ENCODE measurements at places on chromosomes 7 and 10. TPM values are rescaled to one million over a fixed set of nuclear protein-coding genes. Genes with fewer than 3 reads are reported as not detected.

GRCh38 chr7:12398186-12398585 is 5.5 kb downstream of the VWDE start:
- no peak for DNase-seq

DNA sequence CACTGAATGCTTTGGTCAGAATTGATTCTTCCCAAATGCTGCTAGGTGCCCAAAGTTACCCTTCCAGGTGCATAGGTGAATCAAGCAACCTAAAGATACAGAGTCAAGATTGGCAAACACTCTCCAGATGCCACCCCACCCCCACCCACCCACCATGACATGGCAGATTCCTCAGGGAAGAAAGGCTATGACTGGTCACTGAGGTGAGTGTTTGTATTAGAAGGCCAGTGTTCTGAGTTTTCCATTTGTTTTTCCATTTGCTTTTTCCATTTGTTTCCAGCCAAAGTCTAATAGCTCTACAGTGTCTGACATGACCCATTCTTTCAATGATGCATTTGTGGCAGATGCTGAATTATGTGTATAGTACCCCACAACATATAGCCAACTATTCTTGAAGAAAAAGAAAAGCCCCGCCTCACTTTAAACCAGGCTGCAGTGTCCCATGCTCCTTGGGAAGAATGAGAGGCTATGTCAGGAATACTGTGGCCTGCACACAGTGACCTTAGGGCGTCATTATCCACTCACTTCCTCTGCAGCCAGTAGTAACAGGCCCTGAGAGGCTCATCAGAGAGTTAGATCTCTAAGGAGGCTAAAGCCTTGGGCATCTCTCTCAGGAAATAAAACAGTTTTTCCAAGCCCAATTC is 16.1 kb upstream of the HIBADH start:
- peak; percentile 32 for DNase-seq

GRCh38 chr10:75230600-75231038 is 5.1 kb downstream of the COMTD1 start:
- DNase-seq = peak; percentile 77

DNA sequence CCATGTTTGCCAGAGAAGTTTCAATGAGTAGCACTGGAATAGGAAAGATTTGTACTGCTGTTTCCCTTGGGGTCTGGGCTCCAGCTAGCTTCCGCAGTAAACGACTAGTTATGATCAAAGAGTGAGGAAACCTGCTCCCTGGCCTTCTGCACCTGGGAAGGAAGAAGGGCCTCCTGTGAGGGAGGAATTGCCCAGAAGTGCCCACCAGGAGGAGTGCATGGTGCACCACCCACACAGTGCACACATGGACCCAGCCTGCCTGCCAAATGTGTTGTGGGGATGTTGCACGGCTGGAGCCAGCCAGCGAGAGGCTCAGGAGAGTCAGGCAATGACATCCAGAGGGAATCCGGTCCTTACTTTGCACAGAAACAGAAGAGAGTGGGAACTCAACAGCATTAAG is 27.0 kb upstream of the FAM107B start:
- no peak for DNase-seq

DNA sequence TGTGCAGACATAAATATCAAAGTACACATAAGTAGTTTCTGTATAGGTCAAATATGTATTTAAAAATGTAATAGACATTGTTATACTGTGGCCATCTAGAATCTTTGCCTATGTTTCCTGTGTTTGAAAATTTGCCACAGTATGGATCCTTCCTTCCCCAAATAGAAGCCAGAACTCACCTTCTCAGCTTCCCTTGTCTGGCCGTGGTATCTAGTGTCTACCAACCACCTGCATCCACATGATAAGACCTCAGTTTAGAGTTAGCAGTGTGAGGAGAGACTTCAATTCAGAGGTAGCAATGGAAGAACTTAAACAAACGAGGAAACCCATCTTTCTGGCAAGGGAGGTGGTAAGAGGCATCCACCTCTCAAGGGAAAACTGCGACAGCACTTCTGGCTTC is 4.9 kb downstream of the TRDMT1 start:
- no peak for DNase-seq

DNA sequence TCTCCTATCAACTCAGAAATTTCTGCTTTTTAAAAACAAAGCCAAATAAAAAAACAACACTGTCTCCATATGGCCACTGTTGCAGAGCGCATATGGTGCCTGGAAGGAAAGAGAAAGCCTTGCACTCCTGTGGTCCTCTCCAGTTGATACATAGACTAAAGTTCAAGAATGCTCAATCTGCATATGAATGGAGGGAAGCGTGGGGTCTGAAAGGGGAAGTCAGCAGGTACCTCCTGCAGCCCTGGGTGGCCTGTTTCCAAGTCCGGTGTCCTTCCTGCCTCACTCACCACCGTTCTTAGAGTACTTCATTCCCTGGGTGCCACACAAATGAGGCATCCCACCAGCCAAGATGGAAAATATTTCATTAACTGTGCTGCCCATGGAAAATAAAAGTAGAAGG is 138.3 kb upstream of the PALS2 start:
- DNase-seq = no peak

The SPDYE18 gene
- polyA plus RNA-seq = not detected

The AKR1C3 gene
- 0.52 TPM for polyA plus RNA-seq

- no peak for DNase-seq
These were observed 64.2 kb upstream of the SH2B2 start for GRCh38 chr7:102222445-102222844.

GRCh38 chr10:116124777-116125176 is 148.2 kb downstream of the GFRA1 start:
- no peak for DNase-seq

DNA sequence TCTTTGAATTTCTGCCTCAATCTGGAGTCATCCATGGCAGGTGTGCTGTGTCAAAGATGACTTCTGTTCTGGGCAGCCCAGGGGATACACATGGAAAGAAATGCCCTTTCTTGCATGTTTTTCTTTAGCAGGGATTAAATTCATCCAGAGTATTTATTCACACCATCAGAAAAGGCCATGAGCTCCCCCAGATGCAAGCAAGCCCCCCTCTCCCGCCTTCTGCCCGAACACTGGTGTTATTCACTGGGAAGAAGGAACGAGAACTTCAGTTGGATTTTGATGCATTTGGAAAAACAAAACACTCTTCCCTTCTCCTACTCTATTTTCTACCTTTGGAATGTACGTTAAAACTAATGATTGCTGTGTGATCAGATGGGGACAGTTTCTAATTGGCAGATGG is 1.4 kb downstream of the PLPP4 start:
- no peak for DNase-seq

DNA sequence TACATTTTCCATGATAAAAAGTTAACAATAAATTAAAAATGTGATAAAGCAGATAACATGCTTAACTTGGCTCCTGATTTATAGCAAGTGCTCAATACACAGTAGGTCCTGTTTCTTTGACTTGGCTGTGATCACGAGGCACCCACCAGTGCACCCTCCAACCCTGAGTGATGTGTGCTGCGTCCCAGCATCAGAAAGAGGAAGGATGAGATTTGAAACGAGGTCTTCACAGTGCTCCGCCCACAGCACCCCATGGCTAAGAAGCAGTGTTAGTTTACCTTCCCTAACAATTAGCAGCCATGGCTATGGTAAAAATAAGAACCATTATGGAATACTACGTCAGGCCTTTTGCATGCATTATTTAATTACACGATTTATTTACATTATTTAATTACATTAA is 292.0 kb upstream of the ZMIZ1 start:
- DNase-seq = no peak

The CDC14C gene
- polyA plus RNA-seq = not detected

- DNase-seq = no peak
These were observed 121.3 kb downstream of the MPP7 start for GRCh38 chr10:28181478-28182096.

The GDF2 gene
- polyA plus RNA-seq = not detected

The CYP26A1 gene
- polyA plus RNA-seq = not detected

GRCh38 chr7:122949186-122949585 is 46.3 kb downstream of the TAS2R16 start:
- no peak for DNase-seq

- no peak for DNase-seq
These were observed 7.2 kb downstream of the C10orf90 start for GRCh38 chr10:126663328-126663727.

DNA sequence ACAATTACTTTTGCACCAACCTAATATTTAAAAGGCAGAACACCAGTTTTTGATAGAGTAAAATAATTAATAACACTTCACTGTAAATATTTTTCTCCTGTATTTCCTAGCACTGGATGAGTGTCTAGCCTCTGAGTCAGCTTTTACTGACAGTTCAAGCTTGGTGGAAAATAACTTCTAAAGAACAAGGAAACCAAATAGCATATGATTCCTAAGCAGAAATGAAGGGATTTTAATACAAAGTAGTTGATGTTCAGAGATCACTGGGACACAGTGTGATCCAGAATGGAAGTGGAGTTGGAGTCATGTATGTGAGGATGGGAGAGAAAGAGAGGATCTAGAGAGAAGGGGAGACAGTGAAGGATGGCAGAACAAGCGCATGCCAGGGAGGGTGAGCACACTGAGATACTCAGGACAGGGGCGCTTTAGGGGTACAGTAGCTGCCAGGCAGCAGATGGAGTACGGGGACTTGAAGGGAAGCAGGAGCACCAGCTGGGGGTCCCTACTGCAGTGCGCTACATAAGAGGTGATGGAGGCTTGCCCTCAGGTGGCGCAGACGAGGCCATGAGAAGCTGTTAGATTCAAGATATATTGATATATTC is 117.9 kb upstream of the KLF6 start:
- DNase-seq = peak; percentile 51

DNA sequence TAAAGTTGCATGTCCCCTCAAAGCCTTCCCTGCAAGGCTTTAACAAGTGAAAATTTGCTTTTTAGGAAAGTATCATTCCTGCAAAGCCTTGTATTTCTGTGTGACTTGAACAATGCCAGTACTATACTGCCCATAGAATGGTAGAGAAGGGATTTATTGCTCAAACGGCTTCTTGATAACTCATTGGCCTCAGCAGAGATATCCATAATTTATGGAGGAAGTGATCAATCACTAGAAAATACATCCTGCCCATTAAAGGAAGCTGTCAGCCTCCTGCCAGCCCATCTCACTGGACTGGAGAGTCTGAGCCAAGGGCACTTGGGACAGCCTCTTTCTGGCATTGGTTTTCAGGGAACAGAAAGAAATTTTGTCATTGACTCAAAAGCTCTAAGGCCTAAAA is 152.6 kb downstream of the XPNPEP1 start:
- DNase-seq = no peak

GRCh38 chr10:118971187-118971586 is 58.3 kb upstream of the NANOS1 start:
- DNase-seq = no peak

- DNase-seq = no peak
These were observed 38.1 kb upstream of the AOAH start for GRCh38 chr7:36762394-36762793.

The ADARB2 gene
- polyA plus RNA-seq = not detected

DNA sequence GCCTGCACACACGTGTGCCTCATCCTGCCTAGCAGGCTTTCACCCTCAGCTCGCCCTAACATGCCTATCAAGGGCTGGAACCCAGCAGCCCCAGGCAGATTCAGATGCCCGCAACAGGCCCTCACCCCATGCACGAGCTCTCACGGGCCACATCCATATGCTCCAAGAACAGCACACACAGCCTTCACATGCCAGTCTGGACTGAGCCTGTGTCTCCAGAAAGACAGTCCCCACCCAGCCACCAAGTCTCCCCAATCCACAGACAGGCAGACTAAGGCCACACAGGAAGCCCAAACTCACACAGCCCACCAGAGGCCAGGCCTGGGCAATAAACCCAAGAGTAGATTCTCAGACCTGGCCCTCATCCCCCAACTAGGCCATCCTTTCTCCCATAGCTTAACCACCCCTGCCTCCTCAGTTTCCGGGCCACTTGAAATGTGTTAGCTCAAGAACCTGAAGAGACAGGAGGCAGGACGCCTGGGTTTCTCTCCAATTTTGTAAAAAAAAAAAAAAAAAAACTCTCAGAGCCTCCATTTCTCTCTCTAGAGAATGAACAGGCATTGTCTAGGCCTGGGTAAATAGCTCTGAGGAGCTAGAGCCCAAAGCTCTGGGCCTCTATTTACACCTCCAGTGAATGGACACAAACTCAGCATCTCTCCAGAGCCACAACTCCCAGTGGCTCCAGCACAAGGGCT is 6.8 kb downstream of the LDB1 start:
- DNase-seq = peak; percentile 88

The GATA3 gene
- 8.9 TPM for polyA plus RNA-seq

DNA sequence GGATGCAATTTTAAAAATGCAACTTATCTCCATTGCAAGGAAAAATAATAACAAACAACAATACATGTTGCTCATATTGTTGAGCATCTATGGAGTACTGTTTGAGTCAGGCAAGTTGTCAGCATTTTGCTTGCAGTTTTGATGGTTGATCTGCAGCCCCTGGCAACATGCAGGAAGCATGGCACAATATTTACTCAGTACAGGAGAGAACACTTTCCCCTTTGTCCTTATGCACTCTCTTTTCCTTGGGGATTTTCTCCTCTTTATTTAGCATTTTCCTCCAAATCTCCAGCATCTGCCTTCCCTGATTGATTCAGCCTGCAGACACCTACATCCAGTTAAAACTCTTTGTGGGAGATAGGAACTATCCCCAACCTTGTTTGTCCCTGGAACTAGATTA is 620.5 kb upstream of the LRRN3 start:
- no peak for DNase-seq

- DNase-seq = no peak
These were observed 52.3 kb upstream of the TOMM7 start for GRCh38 chr7:22874904-22875303.

The MUC12 gene
- 1.1 TPM for polyA plus RNA-seq

- DNase-seq = no peak
These were observed 61.1 kb downstream of the PTPRE start for GRCh38 chr10:127968027-127968441.

The PDK4 gene
- not detected for polyA plus RNA-seq

Data from foreskin keratinocyte (primary cell).